BE2C (cell line): ENCODE measurements at places on chromosomes 7 and 10.

DNA sequence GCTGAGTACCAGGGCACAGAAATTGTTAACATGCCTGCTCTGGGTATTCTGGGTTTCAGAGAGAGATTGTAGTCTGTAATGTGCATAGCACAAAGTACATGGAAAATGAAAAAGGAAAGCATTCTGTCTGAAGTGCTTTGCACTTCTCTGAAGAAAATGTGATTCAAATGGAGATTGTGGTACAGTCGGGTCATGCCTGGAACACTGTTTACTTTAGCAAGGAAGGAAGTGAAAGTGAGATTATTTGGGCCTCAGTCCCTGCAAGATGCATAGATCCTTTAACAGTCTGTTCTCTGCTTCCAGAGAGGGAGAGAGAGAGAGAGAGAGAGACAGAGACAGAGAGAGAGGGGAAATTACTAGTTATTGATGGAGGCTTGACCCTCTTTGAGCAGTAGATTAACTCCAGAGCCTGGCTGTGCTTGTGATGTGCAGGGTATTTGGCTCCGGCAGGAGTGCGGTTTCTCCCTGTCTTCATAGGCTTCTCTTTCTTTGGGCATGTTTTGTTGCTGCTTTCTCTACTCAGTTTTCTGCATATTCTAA is 5.4 kb downstream of the VWC2 start:
- no peak for DNase-seq

DNA sequence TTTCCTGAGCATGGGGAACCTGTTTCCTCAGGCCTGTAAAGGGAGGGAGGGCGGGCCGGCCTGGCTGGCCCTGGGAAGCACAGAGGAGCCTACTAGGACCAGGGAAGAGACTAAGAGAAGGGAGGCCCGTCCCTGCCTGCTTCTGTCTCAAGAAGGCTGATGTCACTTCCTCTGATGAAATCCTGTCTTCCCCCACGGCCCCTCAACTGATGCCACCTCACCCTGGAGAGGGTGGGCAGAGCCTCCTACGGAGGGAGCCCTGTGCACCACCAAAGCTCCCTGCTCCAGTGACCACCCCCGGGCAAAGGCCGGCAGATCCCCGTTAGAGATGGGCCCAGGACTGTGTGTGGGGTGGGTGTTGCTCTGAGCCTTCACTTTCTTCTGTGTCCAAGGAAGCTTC is 1.0 kb upstream of the PILRA start:
- DNase-seq: no peak

DNA sequence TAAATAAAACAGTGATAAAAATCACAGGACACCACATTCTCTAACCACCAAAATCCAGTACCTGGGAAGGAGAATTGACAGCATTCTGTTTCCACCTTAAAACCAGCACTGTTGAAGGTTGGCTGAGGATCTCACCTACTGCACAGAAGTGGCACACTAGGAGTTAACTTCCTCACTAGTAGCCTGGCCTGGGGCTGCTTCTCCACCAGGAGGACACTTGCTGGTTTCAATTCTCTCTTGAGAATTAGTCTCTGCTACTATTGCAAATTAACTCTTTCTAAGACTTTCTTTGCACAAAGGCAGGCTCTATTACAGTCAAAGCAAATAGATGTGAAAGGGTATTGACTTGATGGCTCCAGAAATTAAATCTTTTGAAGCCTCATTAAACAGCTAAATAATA is 2.3 kb upstream of the CTTNBP2 start:
- no peak for DNase-seq

DNA sequence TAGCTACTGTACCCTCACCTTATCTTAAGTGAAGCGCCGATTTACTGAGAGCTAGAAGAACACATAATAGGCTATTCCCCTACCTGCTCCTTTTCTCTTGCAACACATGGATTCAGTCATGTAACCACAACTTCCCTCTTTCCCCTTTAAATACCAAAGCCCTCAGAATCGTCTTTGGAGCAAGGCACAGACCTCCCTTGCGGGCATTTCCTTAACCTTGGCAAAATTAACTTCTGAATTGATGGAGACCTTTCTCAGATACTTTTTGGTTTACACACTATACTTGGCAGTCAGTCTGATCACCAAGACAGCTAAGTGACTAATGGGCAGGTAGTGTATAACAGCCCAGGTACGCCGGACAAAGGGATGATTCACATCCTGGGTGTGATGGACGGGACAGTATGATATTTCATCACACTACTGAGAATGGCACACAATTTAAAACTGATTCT is 72.7 kb upstream of the SEC61G start:
- no peak for DNase-seq

DNA sequence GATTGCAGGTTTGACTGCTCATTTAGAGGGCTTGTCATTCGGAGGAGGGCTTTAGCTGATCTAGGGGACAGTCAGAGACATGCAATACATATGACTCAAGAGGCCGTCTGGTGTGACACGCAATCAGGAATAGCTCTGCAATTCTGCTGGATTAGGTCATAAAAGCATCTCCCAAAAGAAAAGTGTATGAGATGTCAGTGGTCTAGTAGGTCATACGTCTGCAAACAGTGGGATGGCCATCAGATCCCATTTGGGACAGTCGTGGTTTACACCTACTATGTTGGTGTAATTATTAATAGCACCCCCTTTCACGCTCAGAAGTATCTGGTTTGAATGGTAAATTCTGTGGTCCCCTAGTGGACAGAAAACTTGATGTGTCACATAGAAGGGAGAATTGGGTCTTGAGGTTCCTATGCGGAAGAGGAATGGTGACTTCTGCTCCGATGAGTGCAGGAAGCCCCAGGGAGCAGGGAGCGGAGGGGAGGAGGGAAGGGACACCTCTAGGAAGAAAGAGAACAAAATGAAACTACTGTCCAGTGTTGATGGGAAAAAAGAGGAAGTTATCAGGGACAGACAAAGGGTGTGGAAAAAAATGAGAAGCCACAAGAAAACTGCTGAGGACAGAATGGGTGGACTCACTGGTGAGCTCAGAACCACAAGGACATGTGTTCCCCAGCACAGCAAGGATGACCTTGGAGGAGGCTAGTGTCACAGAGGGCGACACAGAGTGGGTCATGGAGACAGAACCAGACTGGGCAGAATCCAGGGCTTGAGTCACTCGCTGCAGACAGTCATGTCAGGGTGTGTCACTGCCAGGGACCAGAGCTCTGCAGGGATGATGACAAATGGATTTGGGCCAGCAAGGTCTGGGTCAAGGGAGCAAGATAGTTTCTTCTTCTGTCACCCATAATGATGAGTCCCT is 59.9 kb downstream of the MAP3K8 start:
- DNase-seq: no peak

DNA sequence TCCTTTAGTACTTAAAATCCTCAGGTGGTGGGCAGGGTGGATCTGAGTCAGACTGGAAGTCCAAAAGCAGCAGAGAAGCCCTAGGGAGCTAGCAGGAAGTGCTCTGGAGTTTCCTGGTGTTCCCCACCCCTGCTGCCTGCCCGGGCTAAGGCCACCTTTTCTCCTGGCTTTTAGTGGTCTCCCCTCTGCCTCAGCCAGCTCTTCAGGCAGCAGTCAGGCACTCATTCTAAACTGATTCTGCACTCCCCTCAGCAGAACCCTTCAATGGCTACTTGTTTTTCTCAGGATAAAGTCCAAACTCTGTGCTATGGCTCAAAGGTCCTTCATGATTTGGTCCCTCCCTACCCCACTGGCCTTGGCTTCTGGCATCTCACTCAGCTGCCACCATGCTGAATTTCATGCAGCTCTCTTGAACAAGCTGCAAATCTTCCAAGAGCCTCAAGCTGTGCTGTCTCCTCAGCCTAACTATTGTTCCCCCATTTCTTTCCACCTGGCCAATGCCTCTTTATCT is 28.9 kb upstream of the DNMBP start:
- no peak for DNase-seq

GRCh38 chr10:131452926-131453720 is 141.6 kb upstream of the TCERG1L start:
- DNase-seq: peak; percentile 37

GRCh38 chr10:97854743-97855142 is 5.1 kb downstream of the GOLGA7B start:
- no peak for DNase-seq

DNA sequence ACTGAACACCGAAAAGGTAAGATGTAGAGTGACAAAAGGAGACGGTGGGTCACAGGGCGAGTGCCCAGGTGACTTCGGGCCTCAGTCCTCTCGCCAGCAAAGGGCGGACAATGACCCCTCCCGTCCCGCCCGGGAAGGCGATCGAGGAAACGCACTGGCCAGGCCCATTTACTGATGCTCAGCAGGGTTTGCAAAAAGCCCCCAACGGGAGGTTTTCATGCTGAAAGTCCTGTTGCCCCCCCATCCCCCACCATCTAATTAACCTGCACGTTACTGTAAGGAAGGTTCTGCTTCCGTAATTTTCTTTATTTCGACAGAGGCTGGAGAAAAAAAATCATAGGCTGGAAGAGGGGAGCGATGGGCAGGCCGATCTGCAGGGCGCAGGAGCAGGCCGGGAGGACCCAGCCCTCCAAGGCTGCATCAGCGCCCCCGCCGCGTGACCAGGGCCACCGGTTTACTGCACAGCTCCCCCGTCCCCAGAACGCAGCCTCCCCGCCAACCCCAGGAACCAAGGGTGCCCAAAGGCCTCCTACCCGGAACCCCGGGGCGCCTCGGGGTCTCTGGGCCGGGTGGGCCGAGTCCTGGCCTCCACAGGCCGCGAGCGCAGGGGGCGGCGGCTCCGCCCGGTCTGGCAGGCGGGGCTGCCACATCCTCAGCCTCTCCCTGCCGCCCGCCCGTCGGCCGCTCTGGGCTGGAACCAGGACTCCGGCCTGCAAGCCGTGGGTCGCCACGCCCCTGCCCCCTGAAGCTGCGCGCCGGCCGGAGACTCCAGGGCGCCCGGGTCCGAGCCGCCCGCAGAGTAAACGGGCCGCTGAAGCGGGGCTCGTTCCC is 613 bp downstream of the OAT start:
- peak; percentile 72 for DNase-seq

DNA sequence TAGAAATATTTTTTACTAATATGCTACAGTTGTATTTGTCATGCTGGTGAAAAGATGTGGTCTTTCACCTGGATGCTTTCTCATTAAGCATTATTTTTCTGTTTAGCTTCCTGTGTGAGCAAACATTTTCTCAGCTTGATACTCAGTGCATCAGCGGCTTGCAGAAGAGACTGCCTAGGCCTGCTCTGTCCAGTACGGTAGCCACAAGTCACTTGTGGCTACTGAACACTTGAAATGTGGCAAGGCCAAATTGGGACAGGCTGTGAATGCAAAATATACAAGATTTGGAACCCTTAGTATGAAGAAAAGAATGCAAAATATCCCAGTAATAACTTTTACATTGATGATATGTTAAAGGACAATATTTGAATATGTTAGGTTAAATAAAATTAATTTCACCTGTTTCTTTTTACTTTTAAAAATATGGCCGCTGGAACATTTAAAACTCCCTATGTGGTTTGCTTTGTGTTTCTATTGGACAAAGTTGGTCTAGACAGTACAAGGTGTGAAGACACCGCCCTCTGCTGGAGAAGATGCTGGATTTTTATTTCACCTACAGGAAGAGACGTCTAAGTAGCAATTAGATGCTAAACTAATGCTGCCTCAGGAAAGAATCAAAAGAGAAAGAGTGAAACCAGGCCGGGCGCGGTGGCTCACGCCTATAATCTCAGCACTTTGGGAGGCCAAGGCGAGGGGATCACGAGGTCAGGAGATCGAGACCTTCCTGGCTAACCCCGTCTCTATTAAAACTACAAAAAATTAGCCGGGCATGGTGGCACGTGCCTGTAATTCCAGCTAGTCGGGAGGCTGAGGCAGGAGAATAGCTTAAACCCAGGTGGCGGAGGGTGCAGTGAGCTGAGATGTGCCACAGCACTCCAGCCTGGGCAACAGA is 5.3 kb downstream of the SRGN start:
- peak; percentile 74 for DNase-seq

DNA sequence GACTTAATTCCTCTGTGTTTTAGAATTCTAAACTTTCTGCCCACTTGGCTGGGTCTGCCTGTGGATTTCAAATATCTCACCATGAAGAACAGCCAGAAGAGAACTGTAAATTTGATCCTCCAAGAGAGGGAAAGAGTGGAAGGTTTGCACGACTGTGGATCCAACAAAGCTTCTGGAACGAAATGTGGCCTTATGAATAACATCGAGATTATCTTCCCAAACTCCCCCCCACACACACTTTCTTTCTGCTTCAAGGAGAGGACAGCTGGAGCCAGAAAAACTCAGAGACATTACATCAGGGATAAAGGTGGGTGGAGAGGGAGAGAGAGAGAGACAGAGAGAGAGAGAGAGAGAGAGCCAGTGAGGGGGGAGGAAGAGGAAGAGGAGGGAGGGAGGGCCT is 570.1 kb upstream of the MGMT start:
- no peak for DNase-seq

DNA sequence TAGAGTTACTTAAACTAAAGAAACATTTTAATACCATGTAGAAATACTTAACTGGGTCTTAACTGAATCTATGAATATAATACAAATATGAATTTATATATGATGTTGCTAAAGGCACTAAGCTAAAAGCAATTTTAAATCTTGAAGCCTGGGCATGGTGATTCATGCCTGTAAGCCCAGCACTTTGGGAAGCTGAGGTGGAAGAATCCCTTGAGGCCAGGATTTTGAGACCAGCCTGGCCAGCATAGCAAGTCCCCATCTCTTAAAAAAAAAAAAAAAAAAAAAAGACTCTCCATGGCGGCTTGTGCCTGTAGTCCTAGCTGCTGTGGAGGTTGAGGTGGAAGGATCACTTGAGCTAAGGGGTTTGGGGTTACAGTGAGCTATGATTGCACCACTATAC is 95.3 kb downstream of the CCSER2 start:
- DNase-seq: no peak

GRCh38 chr10:6514844-6515780 is 65.0 kb downstream of the PRKCQ start:
- DNase-seq: no peak
